Esophagus mucosa (tissue), 1 donor: ENCODE measurements at places on chromosomes 12 and 14.

DNA sequence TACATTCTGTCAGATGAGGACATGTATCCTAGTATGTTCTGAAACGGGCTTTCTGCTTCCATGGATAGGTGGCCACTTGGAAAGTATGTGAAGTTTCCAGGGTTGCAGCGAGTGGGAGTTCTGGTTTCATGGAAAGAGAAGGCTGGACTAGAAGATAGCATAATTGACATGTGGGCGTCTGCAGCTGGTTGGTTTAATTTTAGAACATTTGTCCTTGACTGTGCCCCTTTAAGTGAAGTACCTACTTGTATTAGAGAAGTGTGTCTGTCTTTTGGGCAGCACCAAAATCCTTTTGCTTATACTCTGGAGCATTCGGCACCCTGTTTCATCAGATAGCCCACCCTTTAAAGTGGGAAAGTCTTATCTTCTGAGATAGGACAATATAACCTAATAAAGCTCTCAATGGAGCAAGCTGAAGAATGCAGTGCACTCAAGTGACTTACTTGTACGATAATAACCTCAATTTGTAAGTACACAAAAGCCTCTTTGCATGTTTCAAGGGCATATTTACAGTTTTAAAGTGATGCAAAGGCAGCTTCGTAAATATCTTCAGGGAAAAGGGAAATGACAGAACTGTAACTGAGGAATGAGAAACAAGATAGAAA, 35.2 kb downstream of the NTN4 start:
- ATAC-seq = no peak

- peak; percentile 33 for ATAC-seq
Observed at GRCh38 chr14:96056509-96057422, 17.6 kb downstream of the C14orf132 start.

- no peak for ATAC-seq
Observed at GRCh38 chr14:39704594-39704993, 272.4 kb upstream of the FBXO33 start.

GRCh38 chr14:97640031-97640430, 842.8 kb downstream of the VRK1 start:
- ATAC-seq = no peak

DNA sequence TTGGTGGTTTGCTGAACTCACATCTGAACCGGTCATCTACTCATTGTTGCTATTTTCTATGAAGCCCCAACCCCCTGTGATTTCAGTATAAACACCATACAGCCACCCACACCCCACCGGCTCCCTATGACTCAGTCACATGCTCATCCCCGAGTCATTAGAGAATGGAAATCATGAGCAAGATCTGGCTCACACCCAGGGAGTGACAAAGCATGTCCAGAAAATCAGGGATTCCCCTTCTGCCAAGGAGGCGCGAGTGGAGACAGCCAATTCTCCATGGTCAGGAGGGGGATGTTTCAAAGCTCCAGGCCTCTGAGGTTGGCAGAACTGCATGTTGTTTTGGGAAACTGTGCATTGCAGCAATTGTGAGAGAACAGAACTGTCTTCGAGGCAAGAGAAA, 657.5 kb upstream of the TBX3 start:
- peak; percentile 91 for ATAC-seq
